ENCODE measurements at places on chromosomes 4 and X. TPM values are rescaled to one million over a fixed set of nuclear protein-coding genes. Genes with fewer than 3 reads are reported as not detected.

DNA sequence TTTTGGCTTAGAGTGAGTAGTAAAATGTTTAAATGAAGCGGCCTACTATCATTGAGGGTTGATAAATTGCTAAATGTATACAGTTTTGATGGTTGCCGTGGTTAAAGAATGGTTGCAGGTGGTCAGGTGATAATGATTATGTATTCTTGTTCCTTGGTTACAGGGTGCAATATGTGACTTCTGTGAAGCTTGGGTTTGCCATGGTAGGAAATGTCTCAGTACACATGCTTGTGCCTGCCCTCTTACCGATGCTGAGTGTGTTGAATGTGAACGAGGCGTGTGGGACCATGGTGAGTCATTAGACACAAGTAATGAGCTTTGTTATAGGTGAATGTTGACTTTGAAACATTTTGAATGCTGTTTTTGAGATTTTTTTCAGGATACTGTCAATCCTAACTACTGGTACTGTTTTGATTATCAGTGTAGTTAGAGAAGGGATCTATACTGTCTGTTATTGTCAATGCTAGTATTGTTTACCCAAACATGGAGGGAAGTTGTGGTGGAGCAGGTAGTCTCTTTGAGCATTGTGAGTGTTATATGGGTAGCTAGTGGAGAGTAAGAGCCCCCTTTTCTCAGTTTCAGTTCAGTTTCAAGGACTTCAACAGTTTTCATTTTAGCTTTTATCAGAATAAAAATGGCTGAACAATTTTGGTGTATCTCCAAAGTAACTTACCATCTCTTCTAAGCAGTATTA is 8.9 kb downstream of the ZNF330 start:
- no peak for DNase-seq

GRCh38 chr4:38820329-38821061 is 15.9 kb upstream of the TLR1 start:
- no peak for DNase-seq

GRCh38 chr4:59537246-59537886 is 1662.8 kb upstream of the ADGRL3 start:
- no peak for DNase-seq

DNA sequence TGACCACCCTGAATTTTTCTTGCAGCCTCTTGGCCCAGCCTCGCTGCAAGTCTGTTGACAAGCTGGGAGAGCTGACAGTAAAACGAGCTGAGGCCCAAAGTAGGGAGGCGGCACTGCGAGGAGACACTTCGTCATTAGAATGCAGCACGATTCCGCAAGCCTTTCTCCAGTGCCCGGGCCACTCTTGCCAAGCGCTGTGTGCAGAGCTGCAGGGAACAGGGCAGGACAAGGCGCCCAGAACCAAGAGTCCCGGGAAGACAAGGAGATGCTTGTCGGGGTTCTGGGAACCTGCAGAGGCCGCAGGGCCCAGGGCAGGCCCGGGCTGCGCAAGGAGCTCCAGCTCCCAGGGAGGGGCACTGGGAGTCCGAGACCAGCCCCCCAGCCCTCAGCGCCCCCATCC is 187.1 kb downstream of the BCOR start:
- no peak for DNase-seq

- DNase-seq = no peak
These were observed 486.5 kb downstream of the ARAP2 start for GRCh38 chr4:35757836-35758235.

GRCh38 chrX:13587786-13588477 is 18.5 kb downstream of the EGFL6 start:
- DNase-seq = no peak

DNA sequence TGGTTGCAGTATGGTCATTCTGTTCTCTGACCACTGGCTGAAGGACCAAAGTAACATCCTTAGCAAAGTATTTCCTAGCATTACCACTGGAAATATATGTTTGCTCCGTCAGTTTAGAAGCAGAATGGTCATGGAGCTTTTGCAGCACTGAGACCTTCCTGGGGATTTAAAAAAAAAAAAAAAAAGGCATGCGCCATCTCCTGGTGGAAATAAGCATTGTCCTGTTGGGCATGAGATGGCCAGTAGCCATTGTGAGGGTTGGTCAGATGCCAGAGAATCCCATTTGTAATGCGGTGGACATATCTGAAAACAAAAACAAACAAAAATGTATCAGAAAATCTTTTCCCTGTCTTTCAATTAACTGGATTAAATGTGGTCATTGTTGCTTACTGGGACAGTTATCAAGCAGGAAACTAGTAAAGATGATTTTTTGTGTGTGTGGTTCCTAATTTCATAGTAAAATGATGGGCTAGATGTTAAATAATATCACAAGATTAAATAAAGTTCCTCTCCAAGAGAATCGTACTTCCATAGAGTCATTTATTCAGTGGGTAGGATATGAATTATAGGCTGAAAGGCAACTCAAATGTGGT is 139.6 kb downstream of the SOWAHB start:
- DNase-seq = no peak

DNA sequence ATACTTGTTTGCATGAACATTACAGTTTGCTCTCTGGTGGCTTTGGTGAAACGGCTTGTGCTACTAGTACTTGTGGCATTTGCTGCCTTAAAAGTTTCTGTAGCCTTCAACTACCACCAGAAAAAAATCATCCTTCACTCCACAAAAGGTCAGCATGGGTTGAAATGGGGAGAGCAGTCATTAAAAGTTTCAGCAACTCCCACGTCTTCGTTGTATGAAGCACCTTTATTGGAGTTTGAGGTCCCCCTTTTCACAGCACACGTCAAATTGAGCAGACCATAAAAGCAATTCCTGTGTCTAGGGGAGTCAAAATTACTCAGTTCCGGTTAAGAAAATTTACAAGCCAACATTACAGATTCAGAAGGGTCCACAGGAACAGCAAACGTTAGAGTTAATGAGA is 23.0 kb upstream of the CCNA2 start:
- no peak for DNase-seq

DNA sequence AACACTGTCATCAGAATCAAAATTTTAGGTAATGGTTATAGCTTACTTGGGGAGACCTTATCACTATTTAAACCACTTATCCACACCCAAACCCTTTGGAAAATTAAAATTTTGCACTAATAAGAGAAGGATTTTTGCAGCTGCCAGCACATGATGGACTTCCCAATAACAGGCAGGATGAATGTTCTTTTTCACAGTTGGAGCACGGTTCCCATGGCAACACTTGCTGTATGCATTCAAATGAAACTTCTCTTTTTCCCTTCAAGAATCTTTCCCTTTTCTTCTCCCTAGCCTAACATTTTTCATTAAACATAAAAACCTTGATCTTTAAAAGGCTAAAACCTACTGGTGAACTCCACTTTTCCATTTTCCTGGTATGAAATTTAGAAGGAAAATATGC is 768.2 kb downstream of the KCTD8 start:
- DNase-seq = no peak

DNA sequence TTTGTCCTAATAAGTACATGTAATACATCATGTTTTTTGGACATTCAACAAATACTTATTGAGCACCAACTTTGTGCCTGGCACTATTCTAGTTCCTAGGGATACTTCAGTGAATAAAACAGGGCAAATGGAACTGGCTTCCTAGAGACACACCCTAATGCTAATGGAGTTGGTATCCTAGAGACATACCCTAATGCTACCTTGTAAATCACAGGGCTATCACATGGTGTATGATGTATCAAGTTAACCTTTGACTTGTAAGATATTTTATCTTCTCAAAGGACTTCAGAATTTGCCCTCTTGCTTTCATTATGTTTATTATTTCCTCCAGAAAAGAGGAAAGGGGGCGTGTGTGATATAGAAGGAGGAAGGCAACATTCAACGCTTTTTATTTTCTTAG is 10.1 kb downstream of the GK start:
- DNase-seq = no peak

- DNase-seq = no peak
These were observed 34.5 kb downstream of the ZFX start for GRCh38 chrX:24184018-24184417.

DNA sequence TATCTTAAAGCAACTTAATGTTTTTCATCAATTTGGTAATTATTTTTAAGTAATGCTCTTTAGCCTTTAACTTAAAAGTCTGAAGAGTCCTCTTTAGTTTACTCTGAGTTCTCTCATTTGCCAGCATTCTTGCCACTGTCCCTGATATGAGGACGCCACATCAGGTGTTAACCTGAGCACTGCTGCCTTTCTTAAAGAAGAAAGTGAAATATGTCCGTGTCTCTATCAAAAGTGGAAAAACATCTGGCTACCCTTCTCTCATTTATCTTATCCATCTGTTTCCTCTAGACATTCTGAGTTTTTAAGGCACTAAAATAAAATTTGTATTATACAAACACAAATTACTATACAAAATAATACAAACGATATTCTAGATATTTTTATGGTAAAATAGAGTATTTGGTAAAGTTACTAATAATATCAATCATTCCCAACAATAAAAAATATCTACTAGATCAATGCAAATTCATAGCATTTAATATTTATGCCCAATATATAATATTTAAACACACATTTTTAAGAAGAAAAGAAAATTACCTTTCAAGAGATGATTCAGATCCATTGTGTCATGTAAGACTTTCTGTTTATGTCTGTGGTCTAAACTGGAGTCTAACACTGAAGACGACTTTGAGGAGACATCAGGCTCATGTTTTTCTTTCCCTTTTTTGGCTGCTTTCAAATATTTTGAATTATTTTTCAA is 14.0 kb downstream of the CFAP97 start:
- DNase-seq = no peak

- no peak for DNase-seq
These were observed 341 bp downstream of the FAM9B start for GRCh38 chrX:9033586-9033985.

DNA sequence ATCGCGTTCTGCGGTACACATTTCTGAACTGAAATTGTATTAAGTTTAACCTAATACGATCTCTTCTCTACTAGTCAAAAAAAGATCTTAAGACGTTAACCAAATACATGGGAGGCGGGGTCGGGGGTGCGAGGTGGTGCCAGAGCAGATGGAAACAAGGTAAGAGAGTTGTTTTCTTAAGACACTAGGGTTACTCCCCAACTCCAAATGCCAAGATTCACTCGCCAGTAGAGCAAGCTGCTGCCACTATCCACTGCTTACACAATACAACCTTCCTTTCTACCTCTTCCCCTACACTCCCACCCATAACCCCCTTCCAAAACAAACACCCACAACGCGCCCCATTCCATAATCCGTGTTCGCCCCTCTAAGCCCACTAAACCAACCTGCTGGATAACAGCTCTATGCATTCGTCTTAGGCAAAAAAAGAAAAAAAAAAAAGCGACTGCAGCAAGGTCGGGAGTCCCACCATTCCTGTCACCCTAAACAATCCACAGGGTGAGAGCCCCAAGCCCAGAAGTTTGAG is 1.3 kb downstream of the LCORL start:
- no peak for DNase-seq

- DNase-seq = no peak
These were observed 131.4 kb downstream of the COL25A1 start for GRCh38 chr4:109171070-109171469.

Gene TCEAL3
- 32.7 TPM for polyA plus RNA-seq

Gene JCHAIN
- polyA plus RNA-seq = 0.54 TPM

Gene STOX2
- polyA plus RNA-seq = 11.4 TPM

Gene DCX
- polyA plus RNA-seq = 2.0 TPM

Gene SSX4
- polyA plus RNA-seq = not detected

Gene UBL4A
- polyA plus RNA-seq = 27.7 TPM

Data from right renal pelvis (tissue), 4 donors.